NCI-H1105 treated with DMSO at 0.1 percent for 48 hours (cell line): ENCODE measurements at places on chromosomes 6 and 20.
A peak's percentile ranks its signal among the peaks of the same experiment; 100 is the strongest.

DNA sequence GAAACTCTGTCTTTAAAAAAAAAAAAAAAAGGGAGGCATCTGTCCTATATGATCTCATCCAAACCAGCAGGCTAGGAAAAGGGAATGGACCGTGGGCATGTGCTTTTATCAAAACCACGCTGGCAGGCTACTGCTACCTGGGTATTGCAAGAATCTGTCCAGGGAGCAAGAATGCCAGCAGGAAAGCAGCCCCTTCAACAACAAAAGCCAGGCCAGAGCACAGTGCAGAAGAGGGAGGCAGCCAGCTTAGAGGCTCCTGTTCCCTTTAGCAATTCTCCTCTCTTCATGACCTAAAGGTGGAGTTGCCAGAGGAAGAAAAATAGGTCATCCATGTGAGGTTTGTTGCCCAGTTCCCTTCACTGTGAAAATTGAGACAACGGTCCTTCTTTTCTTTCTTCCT, 18.2 kb downstream of the TBC1D20 start:
- no peak for DNase-seq

DNA sequence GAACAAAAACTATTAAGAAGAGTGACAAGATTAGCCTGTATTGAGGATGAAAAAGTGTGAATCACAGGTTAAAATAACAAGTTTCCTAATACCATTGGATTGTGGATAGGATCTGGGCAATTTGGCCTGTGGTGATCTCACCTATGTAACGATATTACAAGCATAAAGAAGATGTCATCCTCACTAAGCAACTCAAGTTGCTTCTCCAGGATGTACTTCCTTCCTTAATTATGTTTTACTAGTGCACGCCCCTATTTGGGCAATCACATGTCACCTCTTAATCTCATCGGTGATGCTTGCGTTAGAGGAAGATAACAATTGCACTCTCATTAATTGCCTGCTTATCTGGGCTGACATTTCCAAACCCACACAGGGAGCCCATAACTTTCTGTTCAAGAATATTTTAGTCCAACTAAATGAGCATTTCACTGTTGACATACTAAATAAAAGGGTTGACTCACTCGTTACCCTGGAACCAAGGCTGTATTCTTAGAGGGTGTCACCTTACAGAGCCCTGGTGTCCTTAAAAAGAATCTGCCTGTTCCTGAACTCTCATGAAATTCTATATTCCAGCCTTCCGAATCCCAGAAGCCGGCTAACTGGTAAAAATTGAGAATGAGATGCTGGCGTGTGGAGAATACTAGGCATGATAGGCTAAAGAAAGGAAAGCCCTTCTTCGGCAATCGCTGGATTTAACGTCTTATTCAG, 88.2 kb upstream of the ATXN1 start:
- DNase-seq: peak; percentile 20

DNA sequence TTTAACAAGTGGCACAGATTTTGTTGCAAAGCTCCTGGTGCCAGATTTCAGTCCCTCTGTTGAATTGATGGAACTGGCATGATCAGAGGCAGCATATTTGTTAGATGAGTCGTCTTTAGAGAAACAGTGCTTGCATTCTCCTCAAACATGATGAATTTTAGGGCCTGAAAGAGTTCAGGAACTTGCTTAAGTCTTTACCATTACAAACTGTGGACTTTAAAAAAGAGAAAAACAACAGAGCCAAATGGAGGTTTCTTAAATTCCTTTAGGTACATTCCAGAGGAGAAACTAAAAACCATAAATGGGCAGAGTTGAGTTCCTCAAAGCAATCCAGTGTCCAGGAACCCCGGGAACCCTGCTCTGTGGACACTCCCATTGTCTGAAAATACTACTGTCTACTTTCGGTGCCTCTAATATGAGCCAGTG, 2.5 kb downstream of the GTF2H5 start:
- DNase-seq: no peak

DNA sequence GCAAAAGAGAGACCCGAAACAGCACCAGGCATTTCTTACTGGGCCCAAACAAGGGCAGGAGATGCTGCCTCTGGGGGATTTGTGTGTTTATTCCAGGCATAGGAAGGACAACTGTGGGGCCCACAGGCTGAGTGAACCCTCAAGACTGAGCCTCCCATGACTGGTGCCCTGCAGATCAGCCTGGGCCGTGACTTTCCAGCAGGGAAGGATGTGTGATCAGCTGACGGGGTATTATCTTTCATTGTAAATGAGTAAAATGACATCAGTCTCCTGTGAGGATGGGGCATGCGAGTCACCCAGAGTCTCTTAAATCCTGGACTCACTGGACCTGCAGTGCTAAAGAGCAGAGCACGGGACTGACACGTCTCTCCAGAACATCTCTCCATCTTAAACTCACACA, 3.9 kb upstream of the TEAD3 start:
- DNase-seq: no peak

GRCh38 chr6:148738946-148739821, 7.6 kb upstream of the UST start:
- DNase-seq: no peak

- DNase-seq: no peak
These were observed 555.5 kb downstream of the PTPRT start for GRCh38 chr20:42634156-42634555.

- no peak for DNase-seq
These were observed 49.7 kb upstream of the DDR1 start for GRCh38 chr6:30834646-30835045.

- no peak for DNase-seq
These were observed 72.3 kb downstream of the SLC16A10 start for GRCh38 chr6:111159633-111160032.

- DNase-seq: no peak
These were observed 44.4 kb downstream of the DSTN start for GRCh38 chr20:17614176-17614811.

GRCh38 chr6:151180330-151181048, 59.3 kb upstream of the AKAP12 start:
- no peak for DNase-seq

DNA sequence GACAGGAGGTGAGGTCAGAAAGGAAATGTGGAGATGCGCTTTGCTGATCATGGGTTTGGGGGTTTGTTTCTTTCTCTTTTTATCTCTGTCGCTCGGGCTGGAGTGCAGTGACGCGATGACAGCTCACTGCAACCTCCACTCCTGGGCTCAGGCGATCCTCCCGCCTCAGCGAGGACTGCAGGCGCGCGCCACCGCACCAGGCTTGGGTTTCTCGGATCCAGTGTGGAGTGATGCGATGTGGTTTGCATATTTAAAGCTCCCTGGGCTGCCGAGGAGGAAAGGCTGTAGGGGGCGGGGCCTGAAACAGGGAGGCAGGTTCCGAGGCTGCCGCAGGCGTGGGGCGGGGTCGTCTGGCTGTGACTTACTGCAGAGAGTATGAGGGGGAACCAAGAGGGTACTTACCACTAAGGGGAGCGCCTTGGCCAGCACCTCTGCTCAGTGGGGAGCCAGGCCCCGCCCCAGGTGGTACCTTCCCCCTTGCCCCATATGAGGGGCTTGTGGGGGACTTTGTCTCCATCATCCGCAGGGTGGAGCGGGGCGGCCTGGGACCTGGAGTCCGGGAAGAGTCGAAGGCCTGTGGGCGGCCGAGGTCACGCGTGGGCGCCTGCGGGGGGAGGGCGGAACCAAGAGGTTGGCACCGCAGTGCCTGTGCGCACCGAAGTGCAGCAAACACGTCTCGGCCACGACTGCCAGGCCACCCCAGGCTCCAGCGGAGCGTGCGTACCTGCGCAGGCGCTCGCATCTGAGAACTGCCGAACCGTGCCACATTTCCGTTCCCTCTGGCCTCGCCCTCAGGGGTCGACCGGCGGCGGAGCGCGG, 12.7 kb upstream of the BAK1 start:
- DNase-seq: no peak

GRCh38 chr6:90136176-90136575, 160.5 kb downstream of the BACH2 start:
- no peak for DNase-seq

- no peak for DNase-seq
These were observed 182.2 kb upstream of the RREB1 start for GRCh38 chr6:6925391-6926164.

GRCh38 chr6:39471954-39472659, 149.6 kb upstream of the KCNK16 start:
- DNase-seq: no peak

DNA sequence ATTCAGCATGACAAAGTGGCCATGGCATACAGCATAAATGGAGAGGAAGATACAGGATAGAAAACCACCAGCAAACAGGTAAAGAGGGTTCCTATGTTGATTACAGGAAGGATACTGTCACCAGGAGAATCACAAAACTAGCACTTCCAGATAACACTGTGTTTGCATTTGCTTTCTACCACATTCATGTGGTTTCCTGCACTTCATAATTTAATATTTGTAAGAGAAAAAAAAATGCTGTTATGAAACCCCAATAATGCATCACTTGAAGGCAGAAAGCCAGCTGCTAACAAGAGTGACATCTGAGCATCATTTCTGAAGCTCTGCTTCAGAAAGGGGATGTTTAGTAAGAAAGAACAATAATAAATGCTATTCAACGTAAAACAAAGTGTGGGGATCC, 106.6 kb downstream of the ATXN1 start:
- DNase-seq: no peak

- DNase-seq: no peak
These were observed 260.0 kb upstream of the MAP3K7 start for GRCh38 chr6:90846824-90847223.

GRCh38 chr6:148972481-148972880, 225.7 kb downstream of the UST start:
- peak; percentile 90 for DNase-seq

DNA sequence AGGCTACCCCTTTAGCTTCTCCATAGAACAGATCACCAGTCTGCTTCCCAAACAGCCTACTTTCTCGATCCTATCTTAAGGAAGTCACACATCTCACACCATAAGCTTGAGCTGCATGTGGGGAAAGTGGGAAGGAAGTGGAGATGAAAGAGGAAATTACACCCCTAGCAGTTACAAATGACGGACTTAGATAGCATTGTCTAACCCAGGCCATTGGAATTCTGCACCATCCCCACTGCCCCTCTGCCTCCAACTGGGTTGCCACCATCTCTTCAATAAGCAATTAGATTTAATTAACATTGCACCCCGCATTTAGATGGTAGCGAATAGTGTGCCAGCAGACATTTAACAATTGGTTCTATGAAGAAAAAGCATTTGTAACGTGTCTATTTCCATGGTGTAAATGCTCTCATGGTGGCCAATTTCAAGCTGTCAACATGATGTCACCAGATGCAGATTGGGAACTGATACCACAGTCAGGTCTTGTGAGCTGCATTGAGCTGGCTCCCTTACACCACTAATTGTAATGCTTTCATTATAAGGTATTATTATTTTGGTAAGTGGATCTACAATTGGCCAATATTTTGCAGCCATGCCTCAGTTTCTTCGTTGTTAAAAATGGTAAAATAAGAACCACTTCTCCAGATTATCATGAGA, 124.7 kb downstream of the CD24 start:
- no peak for DNase-seq
